ENCODE measurements at places on chromosomes 2 and 18.

GRCh38 chr2:68318914-68319397, 793 bp downstream of the CNRIP1 start:
- DNase-seq, result no peak

DNA sequence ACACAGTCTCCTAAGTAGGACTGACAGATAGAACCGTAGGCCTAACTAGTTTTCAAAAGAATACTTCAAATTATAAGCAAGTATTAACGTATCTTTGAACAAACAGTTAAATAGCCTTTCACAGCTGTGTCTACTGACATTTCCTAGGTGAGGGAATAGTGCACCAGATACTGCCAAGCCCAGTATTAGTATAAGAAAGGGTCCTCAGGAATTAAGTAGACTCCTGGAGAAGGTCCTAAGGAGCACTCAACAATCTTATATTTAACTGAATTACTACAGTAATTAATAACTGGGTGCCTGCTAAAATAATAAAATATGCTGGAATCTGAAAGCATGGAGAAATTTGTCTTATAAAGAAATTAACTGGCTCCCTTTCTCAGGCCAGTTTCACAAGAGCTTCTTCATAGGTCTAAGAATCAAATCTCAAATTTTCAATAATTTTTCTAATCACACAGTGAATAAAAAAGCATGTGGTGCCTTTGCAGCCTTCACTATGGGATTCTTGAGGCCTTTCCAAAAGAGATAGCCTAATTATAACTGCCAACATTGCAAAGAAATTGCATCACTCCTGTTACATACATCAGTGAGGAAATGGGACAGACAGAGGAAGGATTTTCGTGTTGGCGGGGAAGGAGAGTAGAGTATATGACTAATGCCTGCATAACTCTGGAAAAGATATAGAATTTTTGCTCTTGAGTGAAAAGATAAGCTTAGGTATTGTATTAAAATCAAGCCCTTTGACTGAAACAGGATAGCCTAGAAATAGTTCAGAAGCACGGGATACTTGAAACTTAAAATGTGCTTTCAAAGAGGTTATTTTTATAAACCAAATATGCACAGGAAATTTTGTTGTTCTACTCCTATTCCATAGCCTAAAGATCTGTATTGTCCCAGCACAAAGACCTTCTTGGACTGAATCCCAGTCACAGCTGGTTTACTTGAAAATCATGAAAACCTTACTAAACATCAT, 228.6 kb upstream of the STK17B start:
- no peak for DNase-seq

GRCh38 chr2:232575404-232575746, 24.9 kb downstream of the EIF4E2 start:
- no peak for DNase-seq

DNA sequence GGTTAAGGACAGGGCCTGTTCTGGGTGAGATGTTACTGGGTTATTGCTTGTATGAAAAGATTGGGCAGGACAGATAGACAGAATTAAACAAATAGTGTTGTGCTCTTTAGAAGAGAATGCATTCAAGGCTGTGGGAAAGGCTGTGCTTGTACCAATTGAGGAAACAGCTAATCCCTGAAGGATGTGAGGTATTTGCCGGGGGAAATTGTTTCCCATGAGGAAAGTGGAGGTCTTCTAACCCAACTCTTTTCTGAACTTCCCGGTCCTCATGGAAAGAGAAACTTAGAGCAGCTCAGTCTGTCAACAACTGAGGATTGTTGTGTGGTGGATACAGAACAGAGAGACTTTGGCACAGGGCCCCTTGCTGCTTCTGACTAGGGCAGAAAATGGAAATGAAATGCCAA, 9.5 kb downstream of the SLC1A4 start:
- DNase-seq, result no peak

- DNase-seq, result no peak
These were observed 467.7 kb upstream of the SALL3 start for GRCh38 chr18:78511666-78512601.

GRCh38 chr2:162968306-162968705, 129.7 kb upstream of the KCNH7 start:
- DNase-seq, result no peak

GRCh38 chr2:230412371-230412711, 3.7 kb upstream of the SP100 start:
- DNase-seq, result no peak

DNA sequence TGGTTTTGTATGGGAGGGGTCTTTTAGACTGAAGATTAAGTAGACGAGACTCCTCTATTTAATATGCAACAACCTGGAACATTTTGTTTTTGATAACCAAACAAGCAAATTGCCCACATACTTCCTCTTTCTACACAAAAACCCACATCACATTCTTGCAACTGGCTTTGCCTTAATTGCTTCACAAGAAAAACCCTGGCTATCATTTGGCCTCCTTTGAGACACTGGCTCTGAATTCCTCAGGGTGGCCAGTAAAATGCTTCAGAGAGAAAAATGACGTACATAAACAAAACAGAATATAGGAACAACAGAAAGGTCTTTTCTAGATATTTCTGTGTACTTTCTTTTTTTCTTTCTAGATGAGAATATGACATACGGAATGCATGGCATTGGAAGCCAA, 103.0 kb downstream of the TRIB2 start:
- no peak for DNase-seq

DNA sequence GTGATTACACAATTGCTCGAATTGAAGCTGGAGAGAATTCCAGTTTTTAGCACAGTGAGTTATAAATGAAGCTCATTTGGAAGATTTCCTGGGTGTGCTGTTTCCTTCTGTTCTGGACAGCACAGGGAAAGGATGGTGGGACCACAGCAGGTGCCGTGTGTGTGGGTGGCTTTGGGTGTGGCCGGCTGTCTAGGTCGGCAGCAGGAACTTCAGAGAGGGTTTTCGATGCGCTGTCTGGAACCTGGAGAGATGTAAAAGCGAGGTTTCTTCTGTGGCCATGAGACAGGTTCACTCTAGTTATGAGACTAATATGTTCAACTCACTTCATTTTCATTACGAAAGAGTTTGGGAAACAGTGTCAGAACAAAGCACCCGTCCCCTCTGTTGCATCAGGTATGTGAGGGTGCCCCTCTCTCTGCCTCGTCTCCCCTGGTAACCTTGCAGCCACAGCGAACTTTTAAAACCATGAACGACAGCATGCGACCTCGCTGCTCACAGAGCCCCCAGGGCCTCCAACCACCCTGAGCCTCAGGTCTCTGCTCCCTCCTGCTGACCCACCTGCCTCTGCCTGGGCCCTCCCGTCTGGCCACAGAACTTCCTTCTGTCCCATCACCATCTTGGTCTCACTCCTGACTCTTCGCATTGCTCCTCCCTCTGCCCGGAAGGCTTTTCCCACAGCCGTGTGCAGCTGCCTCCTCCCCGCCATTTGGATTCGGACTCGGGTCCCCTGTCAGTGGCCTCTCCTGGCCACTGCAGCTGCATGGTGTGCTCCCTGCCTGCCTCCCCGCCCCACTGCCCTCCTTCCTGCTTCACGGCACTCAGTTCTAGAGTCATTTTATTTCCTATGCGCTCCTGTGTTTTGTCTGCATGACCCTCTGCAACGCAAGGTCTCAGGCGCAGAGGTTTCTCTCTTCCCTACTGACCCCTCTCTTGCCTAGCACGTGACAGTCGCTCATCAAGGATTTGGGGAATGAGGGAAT, 151.2 kb downstream of the NDUFA10 start:
- DNase-seq, result no peak

- DNase-seq, result peak; percentile 46
These were observed 233.2 kb downstream of the SLC8A1 start for GRCh38 chr2:40218679-40219078.

- no peak for DNase-seq
These were observed 41.8 kb downstream of the CNGA3 start for GRCh38 chr2:98388081-98388480.

DNA sequence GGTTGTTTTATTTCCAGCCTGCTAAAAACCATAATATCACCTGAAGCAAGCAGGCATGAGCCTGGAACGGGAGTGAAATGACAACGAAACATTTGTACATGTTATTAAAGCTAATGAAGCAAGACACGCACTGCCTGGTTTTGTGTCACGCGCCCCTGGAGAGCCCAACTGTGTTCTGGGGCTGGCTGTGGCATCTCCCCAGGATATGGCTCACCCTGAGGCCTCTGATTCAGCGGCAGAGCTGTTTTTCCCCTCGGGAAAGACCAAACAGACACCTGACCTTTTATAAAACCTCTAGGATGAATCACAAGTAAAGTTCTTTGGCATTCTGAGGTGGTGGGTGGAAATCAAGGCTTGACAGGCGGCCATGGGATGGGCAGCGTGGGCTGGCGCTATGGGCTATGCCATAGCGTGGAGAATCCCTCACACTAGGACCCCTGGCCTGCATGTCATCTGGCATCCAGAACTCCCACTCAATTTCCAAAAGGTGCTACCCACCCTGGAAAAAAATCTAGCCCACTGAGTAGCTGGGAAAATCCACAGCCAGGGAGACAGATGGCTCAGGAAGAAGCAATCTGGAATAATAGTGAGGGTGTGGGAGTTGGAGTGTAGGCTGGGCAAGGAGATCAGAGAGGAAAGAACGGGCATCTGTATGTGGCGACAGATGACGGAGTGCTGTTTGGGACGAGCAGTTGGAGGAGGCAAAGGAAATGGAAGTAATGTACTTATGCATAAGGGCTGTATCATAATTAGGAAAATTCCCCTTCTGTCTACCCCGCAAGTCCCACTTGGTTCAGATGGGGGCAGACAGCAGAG, 262.0 kb downstream of the AFF3 start:
- no peak for DNase-seq

- peak; percentile 49 for DNase-seq
These were observed 77.0 kb downstream of the ZSWIM2 start for GRCh38 chr2:186771850-186772463.

DNA sequence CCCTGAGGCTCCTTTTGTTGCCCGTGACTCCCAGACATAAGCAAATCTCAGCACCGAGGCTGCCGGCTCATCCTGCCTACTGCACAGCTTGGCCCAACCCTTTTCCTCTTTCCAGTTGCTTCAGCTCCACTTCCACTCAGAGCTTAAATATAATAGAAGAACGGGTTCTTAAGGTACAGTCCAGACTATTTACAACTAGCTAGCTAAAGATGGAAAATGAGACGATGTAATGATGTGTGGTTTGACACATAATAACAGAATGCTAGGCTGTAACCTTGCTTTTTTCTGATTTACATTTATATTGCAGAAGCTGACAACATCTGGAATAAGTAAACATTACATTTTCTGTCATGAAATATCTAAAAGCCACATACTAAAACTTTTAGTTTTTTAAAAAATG, 26.9 kb upstream of the ATP9B start:
- DNase-seq, result no peak

GRCh38 chr2:227774895-227775842, 29.5 kb downstream of the SCYGR8 start:
- no peak for DNase-seq

- DNase-seq, result no peak
These were observed 839.9 kb downstream of the BCL11A start for GRCh38 chr2:59713577-59713976.

- DNase-seq, result no peak
These were observed 110.6 kb upstream of the FAM136A start for GRCh38 chr2:70412294-70413070.

- DNase-seq, result no peak
These were observed 30.8 kb upstream of the EPHA4 start for GRCh38 chr2:221602938-221603337.

DNA sequence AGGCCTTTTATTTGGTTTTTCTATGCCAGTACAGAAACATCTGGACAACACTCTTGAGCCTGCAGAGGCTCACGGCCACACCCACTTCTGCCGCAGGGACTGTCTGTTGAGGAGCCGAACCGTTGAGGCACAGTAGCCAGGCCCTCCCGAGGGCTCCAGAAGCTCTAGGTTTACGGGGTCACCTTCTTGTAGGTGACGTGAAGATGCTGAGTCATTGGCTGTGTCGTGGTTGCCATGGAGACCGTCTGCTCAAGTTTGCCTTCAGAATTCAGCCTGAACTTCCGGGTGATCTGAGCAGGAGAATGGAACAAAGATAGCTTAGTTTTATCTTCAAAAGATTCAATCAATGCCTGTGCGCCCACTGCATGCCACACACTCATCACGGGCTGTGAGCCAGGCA, 25.9 kb downstream of the BOK start:
- no peak for DNase-seq

DNA sequence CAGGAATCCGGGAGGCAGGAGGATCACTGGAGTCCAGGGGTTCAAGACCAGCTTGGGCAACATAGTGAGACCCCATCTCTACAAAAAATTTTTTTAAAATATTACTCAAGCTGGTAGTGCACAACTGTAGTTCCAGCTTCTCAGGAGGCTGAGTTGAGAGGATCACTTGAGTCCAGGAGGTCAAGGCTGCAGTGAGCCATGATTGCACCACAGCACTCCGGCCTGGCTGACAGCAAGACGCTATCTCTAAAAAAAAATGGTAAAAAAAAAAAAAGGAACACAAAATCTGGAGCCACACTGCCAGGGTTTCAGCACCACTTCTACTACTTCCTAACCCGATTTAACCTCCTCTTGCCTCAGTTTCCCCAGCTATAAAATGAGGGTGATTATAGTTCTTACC, 57.0 kb downstream of the STEAP3 start:
- DNase-seq, result no peak

GRCh38 chr2:134226601-134227000, 27.3 kb upstream of the MGAT5 start:
- no peak for DNase-seq

DNA sequence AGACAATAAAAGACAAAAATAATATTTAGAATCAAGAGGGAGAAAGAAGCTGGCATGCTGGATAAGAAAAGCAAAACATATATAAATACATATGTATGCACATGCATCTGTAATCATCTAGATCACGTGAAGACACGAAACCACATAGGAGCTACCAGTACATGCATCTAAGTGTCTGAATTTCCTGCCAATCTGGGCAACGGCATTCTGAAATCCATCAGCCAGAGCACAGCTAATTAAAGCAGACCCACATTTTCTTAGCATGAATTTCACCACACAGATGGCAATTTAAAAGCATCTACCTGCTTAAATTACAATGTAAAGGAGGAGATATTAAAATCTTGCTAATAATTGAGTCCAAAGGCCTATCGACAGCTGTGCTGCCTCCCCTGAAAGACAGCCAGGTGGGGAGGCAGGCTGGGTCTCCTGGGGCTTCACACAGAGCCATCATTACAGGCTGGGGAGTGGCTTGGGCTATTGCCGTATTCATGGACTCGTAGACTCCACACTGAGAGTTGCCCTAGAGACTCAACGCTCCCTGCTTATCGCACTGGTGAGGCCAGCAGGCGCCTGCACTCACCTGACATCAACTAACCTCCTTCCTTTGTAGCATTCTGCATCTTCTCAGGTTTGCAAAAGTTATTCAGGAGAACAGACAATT, 272.5 kb upstream of the PXDN start:
- peak; percentile 75 for DNase-seq

DNA sequence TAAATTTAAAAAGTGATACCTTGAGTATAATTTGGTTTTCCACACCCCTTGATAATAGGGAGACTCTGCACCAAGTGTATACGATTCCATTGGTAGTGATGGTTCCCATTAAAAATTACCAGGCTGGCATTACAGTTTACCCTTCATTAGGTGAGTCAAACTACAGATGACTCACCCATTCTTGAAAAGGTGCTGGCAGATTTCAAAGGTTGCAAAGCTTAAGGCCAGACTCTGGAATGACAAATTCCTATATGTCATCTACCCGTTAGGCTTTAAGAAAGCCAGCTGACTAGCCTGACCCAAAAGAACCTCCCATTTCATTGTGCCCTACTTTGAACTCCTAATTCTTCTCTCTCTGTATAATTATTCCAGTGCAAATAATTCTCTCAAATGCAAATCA, 124.4 kb downstream of the LRRTM4 start:
- DNase-seq, result no peak

- DNase-seq, result no peak
These were observed 112.8 kb upstream of the CAB39 start for GRCh38 chr2:230599853-230600252.

GRCh38 chr2:74559912-74560311, 5.4 kb downstream of the DOK1 start:
- DNase-seq, result no peak
